Fibroblast of villous mesenchyme (primary cell): ENCODE measurements at places on chromosomes 1 and 21.

DNA sequence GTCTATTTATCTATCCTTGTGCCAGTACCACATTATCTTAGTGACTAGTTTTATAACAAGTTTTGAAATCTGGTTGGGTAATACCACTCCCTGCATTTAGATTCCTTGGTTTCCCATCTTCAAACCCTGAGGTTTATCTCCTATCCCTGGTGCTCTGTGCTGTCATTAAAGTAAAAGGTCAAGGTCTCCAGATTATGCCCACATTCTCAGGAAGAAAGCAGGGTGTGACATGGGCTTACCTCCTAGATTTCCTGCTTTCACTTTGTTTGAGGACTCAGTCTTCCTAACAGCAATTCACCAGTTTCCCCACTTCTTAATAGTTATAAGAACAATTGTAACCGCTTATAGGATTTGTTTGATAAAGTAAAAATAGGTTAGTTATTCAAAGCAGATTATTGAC, 86.0 kb downstream of the CACHD1 start:
- no peak for DNase-seq

GRCh38 chr1:85991261-85991660, 165.3 kb downstream of the COL24A1 start:
- DNase-seq, result no peak

- peak; percentile 59 for DNase-seq
These were observed 1.3 kb upstream of the S100A10 start for GRCh38 chr1:151994956-151995355.

DNA sequence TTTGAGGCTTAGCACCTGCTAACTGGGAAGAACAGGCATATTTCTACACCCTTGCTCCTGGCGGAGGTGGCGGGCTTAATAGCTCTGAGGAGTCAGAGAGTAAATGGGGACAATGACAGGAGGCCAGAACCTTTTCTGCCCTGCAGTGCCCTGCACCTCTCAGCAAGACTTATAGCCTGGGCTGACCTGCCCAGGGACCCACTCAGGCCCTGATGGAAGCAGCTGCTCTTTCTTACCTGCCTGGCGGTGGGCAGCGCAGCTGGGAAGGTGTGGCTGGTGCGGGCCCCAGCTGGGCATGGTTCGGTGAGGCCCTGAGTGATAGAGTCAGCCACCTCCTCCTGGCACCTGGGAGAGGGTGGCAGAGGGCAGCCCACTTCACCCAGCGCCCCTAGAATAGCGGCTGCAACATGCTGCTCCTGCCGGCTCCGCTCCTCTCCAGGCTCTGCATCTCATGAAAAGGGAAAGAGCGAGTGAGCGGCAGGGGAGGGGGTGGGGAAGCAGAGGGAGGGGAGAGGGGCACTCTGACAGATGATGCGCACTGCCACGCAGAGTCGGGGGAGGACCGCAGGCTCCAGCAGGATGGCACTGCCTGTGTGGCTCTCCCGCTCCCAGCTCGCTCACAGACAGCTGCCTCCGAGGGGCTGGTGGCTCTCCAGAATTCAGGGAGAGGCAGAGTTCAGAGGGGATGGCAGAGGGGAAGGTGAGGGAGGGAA, at the start of gene RGS8:
RGS8 (minus strand) TSS at position 472 of the 713 bp plus-strand sequence. CDS start 14,938 bp downstream, outside the sequence.
- DNase-seq, result no peak

- no peak for DNase-seq
These were observed 13.8 kb downstream of the VASH2 start for GRCh38 chr1:212964102-212964501.

DNA sequence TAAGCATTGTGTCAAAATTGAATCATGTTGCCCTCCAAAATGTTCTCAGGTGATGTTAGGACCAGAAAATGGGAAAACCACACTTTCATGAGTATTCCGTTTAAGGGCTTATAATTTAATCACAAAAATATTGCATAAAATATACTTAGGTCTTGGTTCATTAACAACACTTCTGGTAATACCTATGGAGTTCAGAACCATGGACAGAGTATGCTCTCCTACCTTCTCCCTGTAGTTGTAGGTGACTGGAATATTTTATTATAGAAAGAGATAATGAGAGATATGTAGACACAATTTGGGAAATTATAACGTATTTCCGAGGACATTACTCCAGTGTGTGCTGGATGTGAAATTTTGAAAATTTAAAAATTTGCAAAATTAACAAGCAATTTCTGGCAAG, 232.5 kb downstream of the NCAM2 start:
- DNase-seq, result peak; percentile 10

GRCh38 chr1:52876843-52877242, 34.3 kb downstream of the ZYG11A start:
- DNase-seq, result no peak

GRCh38 chr1:230105245-230105753, 38.3 kb downstream of the GALNT2 start:
- DNase-seq, result no peak

DNA sequence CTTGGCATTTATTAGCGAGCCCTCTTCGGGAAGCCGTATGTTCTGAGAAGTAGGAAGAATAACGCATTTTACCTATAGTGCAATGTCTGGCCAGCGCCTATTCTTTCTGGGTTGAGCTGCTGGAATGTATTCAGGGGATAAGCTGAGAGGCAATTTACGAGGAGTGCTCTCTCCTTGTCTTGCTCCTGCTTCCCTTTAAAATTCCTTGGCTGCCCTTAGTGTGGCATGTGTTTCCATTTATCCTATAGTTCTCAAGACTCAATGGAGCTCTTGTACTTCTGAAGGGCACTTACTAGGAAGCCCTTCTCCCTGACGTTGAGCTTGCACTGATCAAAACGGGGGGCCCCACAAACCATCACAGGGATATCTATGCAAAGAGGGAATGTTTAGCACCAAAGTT, 364.6 kb downstream of the DISC1 start:
- DNase-seq, result no peak

DNA sequence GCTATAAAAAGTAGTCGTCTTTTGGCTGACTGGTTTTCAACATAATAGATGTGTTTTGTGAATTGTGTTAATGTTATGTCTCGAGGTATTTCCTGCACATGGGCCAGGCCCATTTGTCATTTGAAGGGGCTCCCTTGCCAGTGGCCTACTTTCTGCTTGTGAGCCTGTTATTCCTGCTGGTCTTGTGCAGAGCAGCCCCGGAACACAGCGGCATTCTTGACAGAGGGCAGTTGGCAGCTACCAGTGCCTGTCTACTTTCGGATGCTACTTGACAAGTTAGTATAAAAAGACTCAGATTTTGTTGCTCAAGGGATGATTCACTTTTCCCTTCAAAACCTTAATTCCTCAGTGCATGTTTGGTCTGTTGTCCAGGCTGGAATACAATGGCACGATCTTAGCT, 28.5 kb downstream of the PGM1 start:
- peak; percentile 39 for DNase-seq

GRCh38 chr1:226111098-226111882, 48.8 kb downstream of the H3-3A start:
- no peak for DNase-seq

DNA sequence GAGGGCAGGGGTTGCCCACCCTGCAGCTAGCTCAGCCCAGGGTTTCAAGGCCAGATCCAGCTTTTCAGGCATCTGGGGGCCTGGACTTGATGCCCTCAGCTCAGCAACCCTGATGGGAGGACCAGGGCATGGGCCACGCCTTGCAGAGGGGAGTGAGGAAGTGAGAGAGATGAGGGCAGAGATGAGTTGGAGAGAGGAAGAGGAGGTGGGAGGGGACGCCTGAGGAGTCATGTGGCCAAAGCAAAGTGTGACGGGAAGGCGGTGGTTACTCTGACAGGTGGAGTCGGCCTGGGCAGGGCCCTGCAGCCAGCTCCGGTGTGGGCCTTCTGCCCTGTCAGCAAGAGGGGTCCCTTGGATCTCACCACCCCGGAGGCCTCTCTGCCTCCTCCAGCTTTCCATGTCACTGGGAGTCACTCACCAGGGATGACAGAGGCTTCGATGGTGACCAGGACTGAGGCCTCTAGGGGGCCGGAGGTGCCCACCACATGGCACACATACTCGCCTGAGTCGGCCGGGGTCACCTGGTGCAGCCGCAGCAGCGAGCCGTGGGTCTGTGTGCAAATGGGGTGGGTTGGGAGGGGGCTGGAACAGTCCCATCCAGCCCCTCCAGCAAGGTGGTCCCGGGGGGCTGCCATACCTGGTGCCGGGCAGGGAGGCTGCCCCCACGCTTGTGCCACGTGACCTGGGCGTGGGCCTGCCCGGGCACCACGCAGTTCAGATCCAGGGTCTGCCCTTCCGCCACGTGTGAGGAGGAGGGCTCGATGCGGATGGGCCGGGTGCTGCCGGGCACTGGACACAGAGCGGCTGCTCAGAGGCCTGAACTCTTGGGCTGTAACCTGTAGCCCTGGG, 40.4 kb downstream of the LDLRAD2 start:
- no peak for DNase-seq

- no peak for DNase-seq
These were observed 586 bp downstream of the COL24A1 start for GRCh38 chr1:86155807-86156565.
